ENCODE measurements at places on chromosomes 12 and 14. TPM values are rescaled to one million over a fixed set of nuclear protein-coding genes. Genes with fewer than 3 reads are reported as not detected.

Gene ERBB3
- polyA plus RNA-seq, result not detected

Gene CLEC2D
- 3.9 TPM for polyA plus RNA-seq

Gene SLCO1C1
- not detected for polyA plus RNA-seq

Gene CLEC4E
- polyA plus RNA-seq, result 22.6 TPM

Gene PRB2
- not detected for polyA plus RNA-seq

Gene SNX6
- polyA plus RNA-seq, result 46.7 TPM

Gene RNF34
- 14.0 TPM for polyA plus RNA-seq
